Breast epithelium (tissue), 4 donors: ENCODE measurements at places on chromosomes 3 and 15. TPM values are rescaled to one million over a fixed set of nuclear protein-coding genes. Genes with fewer than 3 reads are reported as not detected.

DNA sequence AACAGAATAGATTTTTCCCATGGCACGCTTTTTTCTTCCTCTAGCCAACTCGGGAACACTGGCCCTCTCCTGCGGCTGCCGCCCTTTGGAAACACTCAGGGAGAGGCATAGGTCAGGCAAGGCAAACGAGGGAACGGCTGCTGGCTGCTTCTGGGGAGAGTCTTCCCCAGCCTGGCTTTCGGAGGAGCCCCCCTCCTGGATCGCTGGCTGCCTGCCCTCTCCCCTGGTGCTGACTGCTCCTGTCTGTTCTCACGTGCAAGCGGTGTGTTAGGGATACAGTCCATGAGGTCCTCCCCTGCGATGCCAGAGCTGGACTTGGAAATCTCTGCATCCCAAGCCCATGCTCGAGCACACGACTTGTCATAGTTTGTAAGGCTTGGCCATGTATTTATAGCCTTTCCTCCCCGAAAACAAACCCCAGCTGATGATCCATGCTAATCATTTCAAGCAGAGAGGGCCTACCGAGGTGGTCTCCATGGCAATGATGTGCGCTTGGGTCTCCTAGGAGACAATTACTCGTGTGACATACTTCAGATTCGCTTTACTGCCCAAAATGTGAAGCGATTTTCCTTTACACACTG is 315.6 kb upstream of the ATP10A start:
- H3K36me3 ChIP-seq: no peaks in the 10 kb centered on the region
- H3K27me3 ChIP-seq: no peaks in the 10 kb centered on the region
- DNase-seq: no peak
- H3K4me1 ChIP-seq: no peaks in the 10 kb centered on the region

ZKSCAN7 gene
- total RNA-seq: 5.2 TPM

IQCF5 gene
- total RNA-seq: not detected

DNA sequence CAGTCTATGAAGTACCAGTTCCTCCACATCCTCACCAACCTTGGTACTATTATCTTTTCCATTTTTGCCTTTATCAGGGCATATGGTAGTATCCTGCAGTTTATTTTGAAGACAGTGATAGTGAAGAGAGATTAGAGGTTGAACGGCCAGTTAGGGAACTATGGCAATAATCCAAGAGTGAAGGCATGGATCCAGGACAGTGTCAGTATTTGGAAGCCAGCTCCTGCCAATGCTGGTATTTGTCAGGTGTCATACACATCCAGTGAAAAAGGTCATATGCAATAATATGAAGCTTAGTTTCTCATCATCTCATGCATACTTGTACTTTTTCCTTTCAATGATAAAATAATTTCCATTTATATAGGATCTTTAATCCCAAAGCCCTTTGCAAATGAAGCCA is 56.8 kb upstream of the KCNMB2 start:
- DNase-seq: no peak
- H3K27me3 ChIP-seq: no peaks in the 10 kb centered on the region
- H3K4me3 ChIP-seq: no peak overlapping the region
- H3K36me3 ChIP-seq: no peaks in the 10 kb centered on the region
- H3K4me1 ChIP-seq: no peaks in the 10 kb centered on the region

- no peaks in the 10 kb centered on the region for H3K27me3 ChIP-seq
- H3K4me1 ChIP-seq: no peaks in the 10 kb centered on the region
- H3K27ac ChIP-seq: no peak overlapping the region
- H3K36me3 ChIP-seq: no peaks in the 10 kb centered on the region
- DNase-seq: no peak
Observed at GRCh38 chr15:87369269-87369668, 887.3 kb downstream of the NTRK3 start.

DNA sequence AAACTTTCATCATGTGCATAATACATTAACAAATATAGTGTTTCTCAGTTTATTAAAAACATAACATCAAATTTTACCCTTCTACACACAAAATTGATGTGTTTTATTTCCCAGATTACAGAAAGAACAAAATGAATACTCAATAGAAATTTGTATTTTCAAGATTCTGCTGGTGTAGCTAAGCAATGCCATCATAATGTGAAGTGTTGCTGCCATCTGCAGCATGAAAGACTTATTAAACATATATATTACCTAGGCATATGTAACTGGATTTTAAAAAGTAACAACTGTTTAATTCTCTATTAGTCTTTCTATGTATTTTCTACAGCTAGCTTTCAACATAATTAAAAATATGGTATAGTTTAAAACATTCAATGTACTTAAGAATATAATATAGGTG is 27.5 kb downstream of the PLSCR5 start:
- no peak for DNase-seq
- no peaks in the 10 kb centered on the region for H3K27me3 ChIP-seq
- H3K4me1 ChIP-seq: no peaks in the 10 kb centered on the region

DNA sequence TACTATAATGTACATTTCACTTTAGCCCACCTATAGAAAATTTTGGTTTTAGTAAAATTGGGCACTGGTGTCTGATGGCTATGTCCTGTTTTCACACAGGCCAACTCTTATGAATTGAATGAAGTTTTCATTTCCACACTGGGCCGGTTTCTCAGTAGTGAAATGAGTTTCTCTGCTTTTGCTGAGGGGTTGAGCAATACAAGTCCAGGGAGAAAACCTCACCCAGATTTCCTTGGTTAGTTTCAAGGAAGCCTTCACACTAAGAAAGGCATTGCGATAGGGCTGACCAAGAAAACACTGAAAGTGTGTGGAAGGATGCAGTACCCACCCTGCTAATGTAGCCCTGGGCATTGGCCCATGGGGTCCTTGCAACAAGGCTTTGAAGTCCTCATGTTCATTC is 331.5 kb upstream of the CFAP20DC start:
- no peak overlapping the region for H3K4me3 ChIP-seq
- no peaks in the 10 kb centered on the region for H3K4me1 ChIP-seq
- no peak overlapping the region for H3K27ac ChIP-seq

- H3K27me3 ChIP-seq: no peaks in the 10 kb centered on the region
- H3K4me3 ChIP-seq: no peak overlapping the region
- no peaks in the 10 kb centered on the region for H3K4me1 ChIP-seq
- no peaks in the 10 kb centered on the region for H3K36me3 ChIP-seq
Observed at GRCh38 chr15:27324886-27325615, 354.1 kb downstream of the GABRG3 start.

DNA sequence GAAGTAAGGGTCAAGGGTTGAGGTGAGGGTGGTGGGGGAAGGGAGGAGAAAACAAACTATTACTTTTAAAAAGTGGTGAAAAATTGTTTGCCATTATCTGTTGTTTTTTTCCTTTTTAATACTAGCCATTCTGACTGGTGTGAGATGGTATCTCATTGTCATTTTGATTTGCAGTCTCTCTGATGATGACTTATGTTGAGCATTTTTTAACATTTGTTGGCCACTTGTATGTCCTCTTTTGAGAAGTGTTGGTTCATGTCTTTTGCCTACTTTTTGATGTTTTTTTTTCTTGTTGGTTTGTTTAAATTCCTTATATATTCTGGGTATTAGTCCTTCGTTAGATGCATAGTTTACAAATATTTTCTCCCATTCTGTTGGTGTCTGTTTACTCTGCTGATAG is 185.9 kb upstream of the ANKRD28 start:
- DNase-seq: no peak
- H3K36me3 ChIP-seq: no peaks in the 10 kb centered on the region
- H3K27ac ChIP-seq: peak overlapping the region; percentile 63
- no peak overlapping the region for H3K4me3 ChIP-seq
- no peaks in the 10 kb centered on the region for H3K27me3 ChIP-seq
